ENCODE measurements at places on chromosomes 3 and 15.

GRCh38 chr3:27046351-27046750 is 322.8 kb downstream of the NEK10 start:
- no peak for DNase-seq

- no peak for DNase-seq
Measured at GRCh38 chr3:139016430-139017048, 4.2 kb downstream of the PRR23B start.

GRCh38 chr15:25858952-25859760 is 4.0 kb downstream of the ATP10A start:
- no peak for DNase-seq

DNA sequence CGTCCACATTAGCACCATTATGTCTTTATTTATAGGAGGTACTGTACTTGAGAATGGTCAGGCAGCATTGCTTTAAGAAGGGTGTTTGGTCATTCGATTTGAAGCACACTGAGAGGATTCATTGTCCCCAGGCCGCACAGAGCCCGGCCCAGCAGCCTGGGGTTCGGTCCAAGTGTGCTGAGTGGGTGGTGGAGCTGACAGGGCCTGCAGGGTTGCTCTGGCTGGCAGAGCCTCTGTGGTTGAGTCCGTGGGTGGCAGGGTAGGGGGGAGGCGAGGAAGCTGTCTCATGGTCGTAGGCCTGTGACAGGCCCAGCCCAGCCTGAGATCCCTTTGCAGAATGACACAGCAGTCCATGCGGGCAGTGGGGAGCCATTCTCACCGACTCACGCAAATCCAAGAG is 227.7 kb upstream of the TOPAZ1 start:
- DNase-seq = no peak

- no peak for DNase-seq
Measured at GRCh38 chr3:88742106-88742505, 365.3 kb upstream of the EPHA3 start.

DNA sequence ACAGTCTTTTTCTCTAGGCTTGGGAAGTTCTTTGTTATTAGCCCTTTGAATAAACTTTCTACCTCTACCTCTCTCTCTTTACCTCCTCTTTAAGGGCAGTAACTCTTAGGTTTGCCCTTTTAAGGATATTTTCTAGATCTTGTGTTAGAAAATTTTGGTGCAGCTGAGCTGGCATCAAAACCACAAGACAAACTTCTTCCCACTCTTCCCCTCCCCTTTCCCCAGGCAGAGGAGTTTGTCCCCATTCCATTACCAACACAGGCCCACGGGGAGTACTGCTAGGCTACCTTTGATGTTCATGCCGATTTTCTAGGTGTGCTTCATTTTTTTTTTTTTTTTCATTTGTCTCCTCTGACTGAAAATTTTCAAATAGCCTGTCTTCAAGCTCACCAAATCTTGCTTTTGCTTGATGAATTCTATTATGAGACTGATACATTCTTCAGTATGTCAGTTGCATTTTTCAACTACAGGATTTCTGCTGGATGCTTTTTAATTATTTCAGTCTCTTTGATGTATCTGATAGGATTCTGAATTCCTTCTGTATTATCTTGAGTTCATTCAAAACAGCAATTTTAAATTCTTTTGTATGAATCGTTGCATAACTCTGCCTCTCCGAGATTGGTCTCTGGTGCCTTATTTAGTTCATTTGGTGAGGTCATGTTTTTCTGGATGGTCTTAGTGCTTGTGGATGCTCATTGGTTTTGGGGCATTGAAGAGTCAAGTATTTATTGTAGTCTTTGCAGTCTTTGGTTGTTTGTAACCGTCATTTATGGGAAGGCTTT is 112.0 kb downstream of the UBE2E2 start:
- no peak for DNase-seq

DNA sequence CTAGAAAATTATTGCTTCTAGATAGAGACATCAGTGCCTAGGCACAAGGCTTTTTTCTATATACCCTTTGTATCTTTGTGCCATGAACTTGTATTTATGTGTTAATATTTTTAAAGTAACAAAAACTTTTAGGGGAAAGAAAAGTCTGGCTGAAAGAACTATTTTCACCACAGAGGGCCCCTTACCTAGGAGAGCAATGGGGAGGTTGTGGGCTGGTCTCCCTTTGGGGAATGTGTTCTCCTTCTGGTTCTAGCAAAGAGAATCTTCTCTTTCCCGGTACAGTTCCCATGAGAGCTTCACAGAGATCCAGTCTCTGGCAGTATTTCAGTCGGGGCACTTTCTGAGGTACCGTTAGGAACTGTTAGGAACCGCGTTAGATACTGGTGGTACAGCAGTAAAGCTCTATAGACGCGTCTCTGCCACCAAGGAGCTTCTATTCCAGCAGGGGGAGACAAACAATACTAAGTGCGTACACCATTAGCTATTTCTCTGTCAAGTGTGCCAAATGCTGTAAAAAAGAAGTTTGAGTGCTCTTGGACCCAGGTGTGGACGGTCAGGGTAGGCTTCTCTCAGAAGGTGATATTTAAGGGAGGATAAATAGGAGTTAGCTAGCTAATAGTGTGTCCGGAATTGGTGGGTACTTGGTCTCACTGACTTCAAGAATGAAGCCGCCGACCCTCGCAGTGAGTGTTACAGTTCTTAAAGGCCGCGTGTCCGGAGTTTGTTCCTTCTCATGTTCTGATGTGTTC is 4.6 kb upstream of the EPB42 start:
- peak; percentile 36 for DNase-seq

- DNase-seq = no peak
Measured at GRCh38 chr15:74458473-74458872, 2.5 kb downstream of the UBL7 start.

GRCh38 chr15:40688932-40689799 is 5.8 kb upstream of the RAD51 start:
- DNase-seq = no peak
